Pulmonary artery endothelial cell (primary cell): ENCODE measurements at places on chromosomes 4 and X.

DNA sequence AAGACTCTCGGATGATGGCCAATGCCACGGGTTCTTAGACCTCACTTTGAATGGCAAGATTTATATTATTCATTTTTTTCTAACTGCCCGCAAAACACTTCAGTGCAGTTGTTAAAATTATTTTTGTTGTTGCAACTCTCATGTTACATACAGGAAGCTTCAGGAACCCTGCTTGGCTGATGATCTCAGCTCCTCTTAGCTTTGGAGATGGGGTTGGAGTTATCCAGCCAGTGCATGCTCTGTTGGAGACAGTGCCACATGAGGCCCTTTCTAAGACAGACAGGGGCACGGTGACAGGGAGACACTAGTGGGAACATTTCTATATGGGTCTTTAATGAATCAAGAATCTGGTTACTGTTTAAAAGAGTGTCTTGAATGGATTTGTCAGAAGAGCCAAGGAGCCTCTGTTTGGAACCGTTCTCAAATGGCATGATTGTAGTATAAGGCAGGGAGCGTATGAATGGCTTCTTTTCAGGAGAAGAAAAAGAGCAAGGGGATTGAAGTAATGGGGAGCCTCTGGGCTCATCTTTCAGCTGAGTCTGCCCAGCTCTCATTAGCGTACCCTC lies 61.9 kb upstream of the ENPP6 start:
- DNase-seq: no peak

GRCh38 chr4:11503166-11503565 lies 74.5 kb upstream of the HS3ST1 start:
- no peak for DNase-seq

DNA sequence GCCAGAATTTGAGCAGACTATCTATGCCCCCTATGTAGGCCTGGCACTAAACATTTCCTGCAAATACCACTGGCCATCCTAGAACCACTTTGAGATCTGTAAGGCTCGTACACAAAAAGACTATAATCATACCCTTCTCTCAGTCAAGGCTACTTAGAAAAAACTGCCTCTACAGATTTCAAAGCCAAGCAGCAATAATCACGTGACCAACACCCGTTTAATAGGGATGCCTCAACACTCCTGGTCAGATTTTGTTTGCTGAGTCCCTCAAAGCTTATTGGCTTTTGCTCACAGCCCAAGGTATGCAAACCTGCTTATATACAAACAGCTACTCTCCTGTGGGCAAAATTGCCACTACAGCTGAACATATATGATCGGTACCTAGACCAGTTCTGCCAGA lies 897 bp downstream of the COX7B2 start:
- DNase-seq: no peak

- no peak for DNase-seq
Observed at GRCh38 chr4:90027565-90027964, 99.6 kb upstream of the CCSER1 start.

DNA sequence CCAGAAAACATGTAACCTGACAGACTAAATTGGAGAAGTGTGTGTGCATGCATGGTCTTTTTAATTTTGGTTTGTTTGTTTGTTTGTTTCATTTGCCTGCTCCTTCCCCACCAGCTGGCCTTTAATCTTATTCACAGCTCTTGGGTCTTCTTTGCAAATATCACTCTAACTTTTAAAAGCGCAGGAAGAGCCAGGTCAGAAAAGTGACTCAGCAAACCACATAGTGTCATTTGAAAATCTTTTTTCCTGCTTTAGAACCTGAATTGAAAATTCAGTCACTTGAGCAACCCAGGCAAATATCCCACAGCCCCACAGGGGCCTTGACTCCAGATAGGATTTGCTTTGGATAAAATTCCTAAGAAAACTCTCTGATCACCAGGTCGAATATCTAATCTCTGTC lies 4.6 kb downstream of the TMEM255A start:
- DNase-seq: no peak

DNA sequence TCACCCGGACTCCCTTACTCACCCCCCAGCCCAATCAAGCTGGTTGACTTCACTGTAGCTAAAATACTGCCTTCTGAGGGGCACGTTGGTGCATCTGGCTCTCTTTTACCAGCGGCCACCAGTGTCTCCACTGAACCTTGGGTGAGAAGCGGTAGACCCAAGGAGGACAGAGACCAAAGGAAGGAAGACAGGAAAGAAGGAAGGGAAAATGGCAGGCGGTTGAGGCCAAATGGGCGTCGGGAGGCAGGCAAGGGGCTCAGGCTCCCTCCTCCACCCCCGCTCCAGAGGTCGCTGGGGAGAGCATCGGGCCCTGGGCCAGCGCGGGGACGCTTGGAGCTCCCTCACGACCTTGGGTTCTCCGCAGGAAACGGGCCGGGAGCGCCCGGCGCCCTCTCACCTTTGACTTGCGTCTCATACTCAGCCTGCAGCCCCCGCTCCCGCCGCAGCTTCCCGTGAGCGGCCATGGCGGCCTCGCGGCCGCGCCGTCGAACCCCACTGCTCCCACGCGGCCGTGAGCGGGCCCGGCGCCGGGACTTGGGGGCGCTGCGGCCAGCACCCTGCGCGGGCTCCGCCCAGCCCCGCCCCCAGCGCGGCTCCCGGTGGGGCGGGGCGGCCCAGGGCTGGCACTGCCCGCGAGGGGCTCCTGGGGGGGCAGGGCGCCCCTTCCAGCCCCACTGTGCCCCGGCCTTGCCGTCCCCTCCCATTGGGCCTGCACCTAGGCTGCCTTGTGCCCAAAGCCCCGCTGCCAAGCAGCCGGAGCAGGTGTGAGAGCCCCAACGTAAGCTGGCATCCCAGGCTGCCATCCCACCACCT lies at the start of gene ARHGAP4:
ARHGAP4 (minus strand) TSS at position 526 of the 813 bp plus-strand sequence; CDS start at position 464, 62 bp downstream.
- DNase-seq: no peak

- DNase-seq: no peak
Observed at GRCh38 chrX:23662187-23662586, 5.1 kb upstream of the PRDX4 start.

- DNase-seq: no peak
Observed at GRCh38 chr4:140781596-140781995, 25.4 kb upstream of the TBC1D9 start.

- no peak for DNase-seq
Observed at GRCh38 chrX:13473442-13474163, 95.8 kb upstream of the EGFL6 start.

GRCh38 chrX:134712272-134712671 lies 54.0 kb upstream of the PLAC1 start:
- DNase-seq: no peak

- DNase-seq: no peak
Observed at GRCh38 chrX:47452112-47452511, 30.9 kb downstream of the ZNF41 start.

- DNase-seq: no peak
Observed at GRCh38 chr4:116544946-116545345, 540.4 kb downstream of the TRAM1L1 start.

GRCh38 chr4:118981171-118981838 lies 92.7 kb downstream of the SYNPO2 start:
- no peak for DNase-seq

DNA sequence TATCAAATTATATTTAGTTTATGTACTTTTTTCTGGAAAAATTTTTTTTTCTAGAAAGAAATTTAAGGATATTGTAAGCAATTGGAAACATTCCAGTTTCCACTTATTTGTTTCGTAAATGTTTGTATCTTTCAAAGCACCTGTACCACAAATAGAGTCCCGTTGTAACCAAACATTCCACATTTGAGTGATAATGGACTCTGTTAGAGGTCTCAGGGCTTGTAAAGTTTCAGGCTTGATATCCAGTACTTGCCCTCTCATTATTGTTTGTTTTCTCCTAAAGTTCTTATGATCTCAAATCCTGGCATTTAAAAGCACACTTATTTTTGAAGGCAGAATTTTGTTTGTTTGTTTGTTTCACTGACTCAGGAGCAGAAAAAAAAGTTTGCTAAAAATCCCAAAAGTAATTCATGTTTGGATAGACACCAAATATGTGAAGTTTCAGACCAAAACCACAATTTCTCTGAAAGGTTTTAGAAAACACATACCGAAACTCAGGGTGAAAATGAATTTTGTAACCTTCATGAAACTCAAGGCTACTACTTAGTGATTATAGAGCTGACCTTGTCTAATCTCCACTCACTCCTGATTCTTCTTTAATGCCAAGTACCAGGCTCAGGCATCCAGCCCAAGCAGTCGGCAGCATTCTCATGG lies 5.7 kb upstream of the TMEM192 start:
- no peak for DNase-seq

DNA sequence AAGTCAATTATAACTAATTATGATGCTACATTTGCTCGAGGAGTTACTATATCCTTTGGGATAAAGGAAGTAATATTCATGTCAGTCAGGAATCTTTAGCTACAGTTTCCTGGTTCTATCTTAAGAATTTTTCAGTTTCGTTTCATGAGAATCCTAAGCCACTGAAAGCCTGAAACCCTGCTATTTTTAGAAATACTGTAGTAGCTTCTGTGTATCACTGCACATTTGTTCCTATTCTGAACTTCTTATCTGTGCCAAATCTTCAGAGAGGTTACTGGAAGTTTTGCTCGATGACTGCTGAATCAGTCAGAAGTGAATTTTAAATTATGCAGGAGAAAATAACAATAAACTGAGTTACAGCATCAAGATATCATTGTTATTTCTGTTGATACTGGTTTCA lies 249.2 kb downstream of the TENM3 start:
- no peak for DNase-seq

DNA sequence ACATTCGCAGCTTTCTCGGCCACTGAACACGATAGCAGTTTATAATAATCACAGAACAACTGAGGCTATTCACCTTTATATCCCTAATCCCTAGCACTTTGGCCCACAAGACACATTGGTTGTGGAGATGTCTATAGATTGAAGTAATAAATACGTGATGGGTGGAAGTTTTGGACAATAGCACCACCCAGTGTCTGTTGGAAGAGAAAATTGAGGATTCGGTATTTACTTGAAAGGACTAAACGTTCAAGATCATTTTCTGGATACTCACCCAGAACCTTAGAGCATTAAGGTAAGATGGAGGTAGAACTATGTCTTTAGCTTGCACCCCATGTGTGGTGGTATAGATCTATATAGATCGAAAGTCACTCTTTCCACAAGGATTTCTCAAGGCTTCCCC lies 787 bp upstream of the TMSB15A start:
- DNase-seq: no peak

- DNase-seq: no peak
Observed at GRCh38 chrX:11239230-11239629, 54.0 kb upstream of the AMELX start.
